ENCODE measurements at places on chromosomes 12 and 14.

DNA sequence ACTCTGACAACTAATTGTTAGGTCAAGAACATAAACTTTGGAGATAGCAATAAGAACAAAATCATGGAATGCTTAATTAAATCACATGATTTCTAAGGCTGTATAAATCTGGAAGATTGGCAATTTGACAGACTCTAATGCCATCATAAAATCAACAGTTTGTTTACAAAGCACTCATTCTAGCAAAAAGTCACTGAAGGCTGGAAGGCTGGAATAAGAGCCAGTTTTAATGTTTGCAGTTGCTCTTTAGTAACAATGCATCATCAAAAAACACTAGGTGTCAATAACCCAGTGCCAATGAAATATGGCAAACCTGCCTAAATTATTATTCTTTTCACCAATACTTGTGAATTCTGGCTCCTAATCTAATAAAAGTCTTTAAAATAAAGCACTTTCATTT is 65.0 kb downstream of the NUMB start:
- no peak for DNase-seq

DNA sequence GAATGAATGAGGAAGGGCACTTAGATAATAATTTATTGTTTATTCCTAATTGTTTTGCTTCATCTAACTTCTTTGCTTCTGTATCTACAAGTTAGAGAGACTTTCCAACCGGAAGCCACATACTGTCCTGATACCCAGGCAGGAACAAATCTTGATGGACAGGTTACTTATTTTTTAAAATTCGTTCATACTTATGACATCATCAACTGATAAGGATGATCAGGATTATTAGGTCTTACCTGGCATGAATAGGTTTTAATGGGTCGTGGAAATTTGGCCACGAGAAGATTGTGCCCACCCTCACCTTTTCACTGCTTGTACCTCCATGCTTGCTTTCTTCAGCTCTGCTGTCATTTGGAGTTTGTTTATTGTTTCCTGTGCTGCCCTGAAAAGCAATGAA is 39.3 kb downstream of the SNRPF start:
- no peak for DNase-seq

GRCh38 chr12:116076399-116076798 is 201.1 kb downstream of the MED13L start:
- DNase-seq, result no peak

- no peak for DNase-seq
These were observed 77.1 kb downstream of the KCNMB4 start for GRCh38 chr12:70443062-70443673.

DNA sequence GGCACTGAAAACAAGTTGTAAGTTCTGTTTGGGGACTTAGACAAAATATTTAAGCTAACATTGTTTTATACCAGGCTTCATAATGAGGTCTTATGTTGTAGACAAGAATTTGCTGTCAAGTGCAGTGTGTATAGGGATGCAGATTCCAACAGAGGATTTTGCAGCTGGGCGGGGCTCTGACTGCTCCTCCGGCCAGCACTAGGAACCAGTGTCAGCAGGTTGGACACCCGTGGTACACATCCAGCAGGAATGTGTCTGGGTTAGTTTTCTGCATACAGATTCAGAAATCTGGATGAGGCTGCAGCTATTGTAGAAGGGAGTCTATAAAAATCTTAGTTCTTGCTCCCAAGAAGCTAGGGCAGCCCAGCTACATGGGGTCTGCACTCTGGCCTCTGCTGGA is 194.3 kb upstream of the RBM19 start:
- no peak for DNase-seq

GRCh38 chr14:31339743-31340142 is 80.6 kb downstream of the HEATR5A start:
- no peak for DNase-seq

DNA sequence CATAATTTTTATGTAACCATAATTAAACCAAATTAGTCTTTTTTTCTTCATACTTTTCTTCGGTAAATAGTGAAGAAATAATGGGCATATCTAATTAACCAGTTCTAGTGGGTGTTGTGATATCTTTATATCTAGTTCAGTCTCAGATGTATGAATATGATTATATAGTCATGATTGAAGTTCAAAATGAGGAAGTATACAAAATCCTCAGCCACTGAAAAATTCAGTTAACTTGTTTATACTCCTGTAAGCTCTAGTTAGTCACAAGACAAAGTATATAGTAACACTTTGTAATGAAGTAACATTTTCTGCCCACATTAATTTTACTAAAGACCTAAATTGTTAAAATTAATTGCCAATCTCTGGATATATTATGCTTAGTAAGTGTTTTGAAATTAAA is 46.5 kb downstream of the CAND1 start:
- no peak for DNase-seq

DNA sequence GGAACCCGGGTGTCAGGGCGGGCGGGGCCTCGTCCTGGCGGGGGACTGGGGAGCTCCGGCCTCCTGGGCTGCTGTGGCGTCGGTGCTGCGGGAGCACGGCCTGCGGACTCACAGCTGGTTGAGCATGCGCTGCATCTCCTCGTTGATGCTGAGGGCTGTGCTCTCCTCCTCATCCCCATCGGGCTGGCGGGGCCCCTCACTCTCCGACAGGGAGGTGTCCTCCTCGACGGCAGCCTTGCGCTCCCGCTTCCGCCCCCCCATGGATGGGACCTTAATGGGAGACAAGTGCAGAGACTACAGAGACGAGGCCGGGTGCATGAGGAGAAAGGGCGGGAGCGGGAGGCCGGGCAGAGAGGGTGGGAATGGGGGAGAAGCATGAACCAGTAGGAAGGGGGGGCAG is 7.3 kb downstream of the IFFO1 start:
- DNase-seq, result no peak

GRCh38 chr12:27284751-27285150 is 40.7 kb downstream of the STK38L start:
- no peak for DNase-seq

DNA sequence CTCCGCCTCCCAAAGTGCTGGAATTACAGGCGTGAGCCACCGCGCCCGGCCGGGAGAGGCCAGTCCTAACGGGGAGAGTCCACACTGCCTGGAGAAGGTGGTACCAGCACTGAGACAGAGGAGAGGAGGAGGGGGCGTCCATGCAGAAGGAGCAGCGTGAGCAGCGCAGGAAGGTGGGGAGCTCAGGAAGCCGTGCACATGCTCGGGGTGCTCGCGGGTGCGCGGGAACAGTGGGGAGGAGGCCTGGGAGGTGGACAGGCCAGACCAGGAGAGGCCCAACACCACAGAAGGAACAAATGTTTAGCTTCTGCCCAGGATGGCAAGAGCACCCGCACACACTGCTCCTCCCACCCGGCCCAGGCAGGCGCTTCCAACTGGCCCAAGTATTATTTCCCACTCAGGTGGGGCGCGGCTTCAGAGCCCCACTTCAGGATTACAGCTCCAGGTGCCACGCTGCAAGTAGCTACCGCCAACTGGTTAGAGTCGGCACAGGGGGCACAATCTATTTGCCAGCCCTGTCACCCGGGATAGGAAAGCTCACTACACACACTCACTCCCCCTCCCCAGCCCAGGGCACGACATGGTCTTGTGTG is 80.8 kb upstream of the BCL11B start:
- no peak for DNase-seq

GRCh38 chr12:92876496-92876895 is 52.6 kb downstream of the EEA1 start:
- DNase-seq, result no peak

DNA sequence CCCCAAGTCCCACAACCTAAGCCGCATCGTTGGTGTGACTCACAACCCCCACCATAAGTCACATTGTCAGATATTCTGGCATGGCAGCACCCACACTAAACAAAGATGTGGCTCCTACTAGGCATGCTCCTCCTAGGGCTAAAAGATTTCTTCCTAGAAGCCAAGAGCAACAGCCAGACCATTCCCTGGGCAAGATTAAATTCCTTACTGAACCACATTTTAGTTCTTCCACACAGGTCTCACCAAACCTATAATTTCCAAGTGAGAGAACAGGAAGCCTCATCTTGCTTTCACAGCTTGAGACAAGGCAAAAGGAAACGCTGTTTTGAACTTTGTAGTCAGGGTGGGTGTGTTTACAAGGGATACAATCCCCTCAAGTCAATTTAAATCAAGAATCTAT is 632.8 kb downstream of the DIO2 start:
- DNase-seq, result no peak

DNA sequence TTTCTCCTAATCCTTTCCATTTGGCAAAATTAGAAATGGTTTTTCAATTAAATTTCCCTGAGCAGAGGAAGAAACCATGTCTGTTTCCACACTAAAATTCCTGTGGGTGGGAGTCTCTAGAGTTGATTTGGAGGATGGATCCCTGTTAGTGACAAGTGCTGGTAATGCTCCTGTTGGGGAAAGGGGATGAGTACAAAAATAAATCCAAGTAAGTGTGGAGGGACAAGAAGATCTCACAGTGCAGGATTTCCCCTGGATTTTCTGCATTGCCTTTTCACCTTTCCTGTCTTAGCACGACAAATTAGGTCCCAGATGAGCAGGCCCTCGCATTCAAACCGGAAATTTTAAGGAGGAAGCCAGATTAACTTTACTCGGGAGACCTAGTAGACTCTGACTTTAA is 107.5 kb downstream of the DAD1 start:
- DNase-seq, result no peak

- DNase-seq, result no peak
These were observed 738.5 kb downstream of the SLC6A15 start for GRCh38 chr12:84174115-84174514.

DNA sequence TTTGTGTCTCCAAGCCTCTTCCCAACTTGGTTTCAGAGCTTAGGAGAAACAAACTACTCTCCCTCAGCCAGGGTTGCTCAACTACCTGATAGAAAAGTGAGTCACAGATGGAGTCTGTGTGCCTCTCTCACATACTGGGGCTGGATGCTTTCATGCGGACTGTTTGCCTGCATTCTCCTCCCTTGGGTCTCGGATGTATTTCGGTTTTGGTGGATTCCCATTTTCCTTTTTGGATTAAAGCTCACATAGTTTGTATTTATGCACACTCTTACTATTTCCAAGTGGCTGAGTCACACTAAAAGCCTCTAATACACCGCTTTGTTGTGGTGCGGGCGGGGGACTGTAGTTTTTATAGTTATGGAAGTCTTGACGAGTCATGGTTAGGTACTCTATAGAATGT is 505.4 kb downstream of the LRFN5 start:
- no peak for DNase-seq

DNA sequence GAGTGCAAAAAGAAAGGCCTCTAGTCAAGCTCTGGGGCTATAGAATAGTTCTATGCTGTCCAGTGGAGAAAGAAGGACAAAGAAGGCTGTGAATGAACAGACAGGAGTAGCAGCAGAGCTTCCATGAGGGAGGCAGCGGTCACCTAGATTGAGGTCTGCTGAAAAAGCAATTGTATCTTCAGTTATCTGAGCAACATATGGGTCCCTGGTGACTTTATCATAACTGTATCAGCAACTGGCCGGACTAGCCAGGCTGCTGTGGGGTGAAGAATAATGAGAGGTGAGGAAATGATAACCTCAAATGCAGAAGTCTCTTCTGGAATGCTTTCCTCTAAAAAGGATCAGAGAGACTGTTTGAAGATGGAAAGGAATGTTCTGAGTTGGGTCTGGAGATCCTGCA is 971.3 kb upstream of the TMEM132C start:
- no peak for DNase-seq

DNA sequence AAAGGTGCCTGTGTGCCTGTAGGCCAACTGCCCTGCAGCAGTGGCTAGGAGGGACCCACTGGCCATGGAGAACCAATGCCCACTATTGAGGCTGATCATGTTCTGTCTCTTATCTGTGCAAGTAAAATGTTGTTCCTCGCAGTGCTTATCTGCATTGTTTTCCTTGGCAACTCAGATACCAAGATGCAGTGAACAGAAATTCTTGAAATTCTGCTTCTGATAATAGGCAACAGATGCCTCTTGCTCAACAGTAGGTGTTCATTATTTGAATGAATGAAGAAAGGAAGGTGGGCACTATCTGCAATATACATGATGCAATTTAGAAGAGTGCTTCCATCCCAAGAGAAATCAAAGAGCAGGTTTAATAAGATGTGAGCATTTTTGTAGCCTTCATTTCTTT is 232.2 kb downstream of the NUAK1 start:
- DNase-seq, result no peak

GRCh38 chr14:48035836-48036235 is 360.4 kb upstream of the MDGA2 start:
- DNase-seq, result no peak

DNA sequence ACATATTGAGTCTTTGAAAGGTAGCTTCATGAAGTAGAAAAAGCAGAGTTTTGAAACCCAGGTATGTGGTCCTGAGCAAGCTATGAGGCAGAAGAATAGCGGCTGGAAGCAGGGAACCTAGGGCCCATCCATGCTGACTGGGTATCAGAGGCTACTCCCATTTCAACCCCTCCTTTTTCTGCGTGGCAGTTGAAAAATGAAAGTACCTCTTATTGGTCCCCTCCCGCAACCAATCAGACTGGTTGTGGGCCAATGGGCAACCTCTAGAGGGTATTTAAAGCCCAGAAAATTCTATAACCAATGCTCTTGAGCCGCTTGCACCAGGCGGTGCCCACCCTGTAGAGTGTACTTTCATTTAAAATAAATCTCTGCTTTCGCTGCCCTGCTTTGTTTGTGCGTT is 1.6 kb upstream of the SNRPF start:
- DNase-seq, result no peak

DNA sequence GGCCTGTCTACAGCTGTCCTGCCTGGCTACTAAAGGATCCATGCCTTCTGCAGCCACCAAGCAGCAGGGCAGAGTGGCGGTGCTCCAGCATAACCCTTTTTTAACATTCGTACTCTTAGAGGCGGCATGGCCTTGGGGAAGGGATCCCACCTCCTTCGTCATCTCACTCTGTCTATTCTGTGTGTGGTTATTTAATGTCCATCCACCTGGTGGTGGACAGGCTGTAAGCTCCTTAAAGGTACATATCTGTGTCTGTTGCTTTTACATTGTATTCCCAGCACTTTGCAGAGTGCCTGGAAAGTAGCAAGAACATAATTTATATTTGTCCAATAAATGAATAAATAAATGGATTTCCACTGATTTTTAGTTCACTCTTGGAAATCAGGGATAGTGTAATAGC is 15.7 kb upstream of the ACOT1 start:
- no peak for DNase-seq

- DNase-seq, result no peak
These were observed 14.0 kb upstream of the MUCL1 start for GRCh38 chr12:54840244-54840865.

- no peak for DNase-seq
These were observed 83.8 kb upstream of the HMGA2 start for GRCh38 chr12:65740506-65740872.

All from stimulated activated CD8-positive, alpha-beta memory T cell treated with anti-CD3 and anti-CD28 coated beads, Interleukin-15, amount 100 ng/mL, for 4 hours (primary cell).